ENCODE measurements at places on chromosomes 12 and 14.

- no peak for DNase-seq
Observed at GRCh38 chr12:78338054-78338785, 507.5 kb downstream of the NAV3 start.

GRCh38 chr12:49054524-49054923 is 6.1 kb downstream of the KMT2D start:
- no peak for DNase-seq

DNA sequence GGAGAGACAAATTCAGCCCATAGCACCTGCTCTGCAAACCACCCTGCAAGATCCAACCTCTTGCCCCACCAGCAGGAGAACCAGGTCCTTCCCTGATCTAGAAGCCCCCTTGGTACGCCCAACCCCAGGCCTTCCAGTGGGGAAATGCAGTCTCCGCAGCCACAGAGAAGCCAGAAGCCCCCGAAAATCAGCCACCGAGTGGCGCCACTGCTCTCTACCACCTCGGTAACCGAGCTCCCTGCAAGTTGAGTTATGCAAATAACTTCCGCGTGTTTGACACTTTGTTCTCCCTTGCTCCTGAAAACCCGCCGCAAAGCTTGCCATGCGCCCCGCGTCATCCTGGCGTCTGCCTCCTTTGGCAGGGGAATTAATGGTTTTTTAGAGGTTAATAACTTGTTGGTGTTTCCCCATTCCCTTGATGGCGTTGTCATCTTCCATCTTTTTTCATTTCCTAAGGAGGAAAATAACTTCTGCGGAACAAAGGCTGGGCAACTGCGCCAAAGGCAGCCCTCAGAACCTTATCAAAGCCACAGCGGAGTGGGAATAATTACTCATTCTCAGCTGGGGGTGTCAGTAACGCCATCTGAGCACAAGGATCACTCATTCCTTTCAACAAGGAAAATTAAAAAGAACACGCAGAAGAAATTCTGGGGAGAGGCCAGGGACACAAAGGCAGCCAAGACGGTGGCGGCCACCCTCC is 60.4 kb downstream of the FZD10 start:
- peak; percentile 88 for DNase-seq

- DNase-seq, result peak; percentile 61
Observed at GRCh38 chr14:101103321-101103901, 199.9 kb upstream of the RTL1 start.

DNA sequence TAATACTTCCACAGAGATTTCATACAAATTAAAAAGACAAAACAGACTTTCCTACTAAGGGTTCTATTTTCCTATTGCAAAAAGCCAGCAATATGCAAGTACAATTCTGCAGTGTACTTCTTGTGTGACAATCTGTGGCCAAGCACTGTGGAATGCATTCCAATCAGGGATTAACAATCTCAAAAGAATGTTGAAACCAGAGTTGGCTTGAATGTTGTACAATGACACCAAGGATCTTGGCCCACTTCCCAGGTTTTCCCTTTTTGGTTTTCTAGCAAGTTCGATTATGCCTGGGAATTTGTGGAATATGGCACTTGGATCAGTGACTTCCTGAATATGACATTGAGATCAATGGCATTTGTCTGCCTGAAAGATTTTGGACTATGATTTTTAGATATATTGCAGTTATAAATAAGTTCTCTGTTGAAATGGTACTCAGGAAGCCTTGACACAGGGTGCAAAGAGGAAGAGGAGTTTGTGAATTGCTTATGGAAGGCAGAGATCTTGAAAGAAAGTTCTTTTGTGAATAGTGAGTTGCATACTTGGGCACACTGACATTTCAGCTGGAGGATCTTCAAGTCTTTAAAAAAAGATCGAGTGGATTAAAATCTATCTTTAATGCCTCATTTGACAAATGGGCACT is 81.4 kb upstream of the FERMT2 start:
- DNase-seq, result no peak
